ENCODE measurements at places on chromosomes 12 and 14. TPM values are rescaled to one million over a fixed set of nuclear protein-coding genes. Genes with fewer than 3 reads are reported as not detected.

MIP gene
- not detected for total RNA-seq

DNA sequence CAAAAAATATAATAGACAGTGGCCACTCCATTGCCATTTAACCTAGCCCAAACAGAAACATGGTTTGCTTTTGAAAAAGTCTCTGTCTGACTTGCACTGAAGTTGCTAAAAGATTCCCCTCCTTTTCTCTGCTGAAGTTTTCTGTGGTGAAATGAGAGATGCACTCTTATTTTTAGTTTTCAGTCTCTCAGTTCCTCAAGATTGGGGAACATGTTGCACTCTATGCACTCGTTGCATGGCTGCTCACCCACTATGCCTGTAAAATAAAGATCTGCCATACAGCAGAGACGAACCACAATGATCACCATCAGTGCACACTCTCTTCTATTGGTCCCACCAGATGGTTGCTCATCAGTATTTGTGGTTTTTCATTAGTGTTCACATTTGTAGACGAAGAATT, 13.1 kb upstream of the DAAM1 start:
- no peak for DNase-seq

- no peak for DNase-seq
These were observed 135.0 kb downstream of the ADAMTS20 start for GRCh38 chr12:43416981-43417380.

GRCh38 chr14:76012354-76012753, 26.8 kb downstream of the IFT43 start:
- no peak for DNase-seq

DNA sequence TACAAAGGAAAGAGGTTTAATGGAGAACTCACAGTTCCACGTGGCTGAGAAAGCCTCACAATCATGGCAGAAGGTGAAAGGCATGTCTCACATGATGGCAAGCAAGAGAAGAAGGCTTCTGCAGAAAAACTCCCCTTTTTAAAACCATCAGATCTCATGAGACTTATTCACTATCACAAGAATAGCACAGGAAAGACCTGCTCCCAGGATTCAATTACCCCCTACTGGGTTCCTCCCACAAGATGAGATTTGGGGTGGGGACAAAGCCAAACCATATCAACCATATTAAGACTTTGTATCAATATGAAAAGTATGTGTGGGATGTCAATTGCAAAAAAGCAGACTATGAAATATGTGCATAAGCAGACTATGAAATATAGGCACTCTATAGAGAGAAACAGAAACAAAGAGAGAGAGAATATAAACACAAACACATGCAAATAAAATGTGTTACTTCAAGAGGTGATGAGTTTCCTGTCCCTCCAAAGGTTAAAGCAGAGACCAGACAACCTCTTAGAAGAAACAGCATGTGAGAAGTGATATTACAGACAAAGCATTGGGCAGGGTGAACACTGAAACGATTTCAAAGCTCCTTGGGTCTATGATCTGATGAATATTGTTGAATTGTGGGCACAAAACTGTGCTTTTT, 151.2 kb upstream of the KRR1 start:
- no peak for DNase-seq

FITM1 gene
- 1.0 TPM for total RNA-seq

- DNase-seq: no peak
These were observed 926.6 kb downstream of the VRK1 start for GRCh38 chr14:97723819-97724218.

DNA sequence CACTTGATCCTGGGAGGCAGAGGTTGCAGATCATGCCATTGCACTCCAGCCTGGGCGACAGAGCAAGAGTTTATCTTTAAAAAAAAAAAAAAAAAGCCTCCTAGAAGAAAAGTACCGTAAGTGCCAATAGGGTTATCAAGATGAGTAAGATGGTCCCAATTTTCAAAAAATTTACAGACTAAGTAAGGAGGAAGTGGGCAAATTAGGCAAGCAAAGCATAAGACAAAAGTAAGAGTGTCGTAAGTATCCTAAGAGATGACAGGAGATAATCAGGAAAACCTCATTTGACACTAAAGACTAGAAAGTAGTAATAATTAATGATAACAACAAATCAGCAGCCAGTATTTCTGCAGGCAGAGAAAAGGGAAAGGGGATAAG, 12.2 kb downstream of the PYM1 start:
- DNase-seq: no peak

- DNase-seq: no peak
These were observed 29.5 kb upstream of the STAB2 start for GRCh38 chr12:103557628-103558010.

DNA sequence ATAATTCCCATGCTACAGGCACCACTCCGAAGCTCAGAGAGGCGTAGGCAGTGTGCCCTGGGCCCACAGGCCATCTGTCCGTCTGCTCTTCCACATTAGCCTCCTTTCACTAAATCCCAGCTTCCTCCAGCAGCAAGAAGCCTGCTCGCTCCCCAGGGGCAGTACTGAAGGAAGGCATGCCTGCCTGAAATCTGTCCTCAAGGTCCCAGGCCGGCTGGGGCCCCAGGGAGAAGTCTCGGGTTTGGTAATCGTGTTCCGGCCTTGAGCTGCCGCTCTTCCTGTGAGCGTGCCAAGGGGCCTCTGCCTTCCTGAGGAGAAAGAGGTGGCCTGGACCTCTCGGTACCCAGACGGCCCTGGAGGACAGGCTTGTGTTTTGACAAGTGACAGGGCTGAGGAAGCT, 15.2 kb upstream of the DLK1 start:
- DNase-seq: no peak

DNA sequence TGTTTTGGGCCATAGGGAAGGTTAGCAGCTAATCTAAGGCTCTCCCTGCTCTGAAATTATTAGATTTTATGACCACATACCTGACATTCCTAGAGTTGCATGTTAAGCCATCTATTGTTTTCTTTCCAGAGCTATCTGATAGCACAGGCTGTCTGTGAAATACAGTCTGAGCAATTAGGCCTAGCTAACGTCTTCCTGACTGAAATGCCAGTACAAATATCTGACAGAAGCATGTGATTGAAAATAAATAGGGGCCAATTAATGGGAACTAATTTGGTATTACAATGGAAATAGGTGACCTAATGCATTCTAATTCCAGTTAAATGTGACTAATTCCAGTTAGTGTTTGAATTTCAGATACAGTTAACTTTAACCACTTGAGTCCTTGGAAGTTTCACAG, 115.2 kb downstream of the C12orf75 start:
- DNase-seq: no peak

ESPL1 gene
- total RNA-seq: 75.3 TPM

ZBTB1 gene
- 51.1 TPM for total RNA-seq

RDH16 gene
- total RNA-seq: 0.30 TPM

DNA sequence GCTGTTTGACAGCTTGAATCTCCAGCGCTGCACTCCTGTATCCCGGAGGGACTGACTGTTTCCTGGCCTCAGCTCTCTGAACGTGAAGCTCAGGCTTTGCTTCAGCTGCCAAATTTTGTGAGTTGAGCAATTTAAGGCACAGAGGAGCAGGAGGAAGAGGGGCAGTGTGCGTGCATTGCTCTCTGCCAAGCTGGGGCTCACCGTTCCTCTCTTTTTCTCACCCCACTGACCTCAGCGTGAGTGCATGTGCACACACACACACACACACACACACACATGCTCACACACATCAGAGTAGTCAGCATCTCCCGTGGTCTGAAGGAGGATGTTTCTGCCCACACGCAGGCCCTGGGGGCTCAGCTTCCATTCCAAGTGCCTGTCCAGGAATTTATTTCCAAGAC, 27.8 kb upstream of the BDKRB2 start:
- no peak for DNase-seq

ADAM21 gene
- total RNA-seq: not detected

GRCh38 chr12:40907115-40907527, 214.9 kb downstream of the CNTN1 start:
- DNase-seq: no peak

GRCh38 chr12:132481345-132481744, 8.6 kb upstream of the FBRSL1 start:
- no peak for DNase-seq

DNA sequence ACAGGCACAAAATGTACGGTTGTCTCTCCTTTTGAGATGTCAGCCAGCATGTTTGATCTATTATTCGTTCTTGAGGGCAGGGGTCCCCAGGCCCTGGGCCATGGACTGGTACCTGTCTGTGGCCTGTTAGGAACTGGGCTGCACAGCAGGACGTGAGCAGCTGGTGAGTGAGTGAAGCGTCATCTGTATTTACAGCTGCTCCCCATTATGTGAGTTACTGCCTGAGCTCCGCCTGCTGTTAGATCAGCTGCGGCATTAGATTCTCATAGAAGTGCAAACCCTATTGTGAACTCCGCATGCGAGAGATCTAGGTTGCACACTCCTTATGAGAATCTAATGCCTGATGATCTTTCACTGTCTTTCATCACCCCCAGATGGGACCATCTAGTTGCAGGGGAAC, 41.4 kb upstream of the SCN8A start:
- no peak for DNase-seq

TSPAN19 gene
- not detected for total RNA-seq

KLC1 gene
- 169 TPM for total RNA-seq

SMAGP gene
- 0.44 TPM for total RNA-seq

BEGAIN gene
- total RNA-seq: 3.4 TPM

SELPLG gene
- 52.1 TPM for total RNA-seq

DNA sequence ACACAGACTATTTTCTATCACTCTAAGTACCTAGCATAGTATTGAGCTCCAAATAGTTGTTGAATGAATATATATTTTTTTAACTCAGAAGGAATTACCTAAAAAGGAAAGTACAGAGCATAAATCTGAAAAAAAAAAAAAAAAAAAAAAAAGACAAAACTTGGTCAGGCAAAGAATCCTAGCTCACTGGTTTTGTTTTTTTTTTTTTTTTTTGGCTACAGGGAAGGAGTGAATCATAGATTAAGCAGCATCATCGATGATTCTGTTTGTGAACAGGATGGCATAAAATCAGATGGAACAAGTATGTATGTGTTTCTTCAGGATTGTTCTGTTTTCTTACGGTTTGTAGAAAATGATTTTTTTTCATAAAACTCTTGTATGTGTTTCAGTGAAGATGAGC, 66.1 kb upstream of the BCAT1 start:
- no peak for DNase-seq

Data from activated T-helper 2 cell treated with anti-CD3 and anti-CD28 coated beads, Interferon-gamma antibody, Interleukin-2, Interleukin-4, amounts not matched to agents 10 μg/mL and 5 μg/mL and 100 μg/mL, durations not matched to agents 14 hours and 24 hours and 36 hours (primary cell).